Dermis blood vessel endothelial cell (primary cell): ENCODE measurements at places on chromosomes 11 and 22. TPM values are rescaled to one million over a fixed set of nuclear protein-coding genes. Genes with fewer than 3 reads are reported as not detected.
A peak's percentile ranks its signal among the peaks of the same experiment; 100 is the strongest.

Gene OR10D3
- total RNA-seq = not detected in 2 replicates

Gene MIOX
- not detected in 2 replicates for total RNA-seq

Gene C11orf87
- total RNA-seq = not detected in 2 replicates

Gene SLC29A2
- total RNA-seq = 1.2 and 2.3 TPM in 2 replicates

Gene RIMBP3B
- total RNA-seq = 0.09 and 0.34 TPM in 2 replicates

Gene PKDREJ
- total RNA-seq = under 0.01 TPM in 1 of 2 replicates, not detected in the other

Gene POTEH
- not detected in 2 replicates for total RNA-seq

Gene ADAMTS15
- total RNA-seq = 2.7 and 4.6 TPM in 2 replicates

Gene STX5
- total RNA-seq = 34.4 and 36.8 TPM in 2 replicates

Gene IFITM1
- total RNA-seq = 0.37 and 3.4 TPM in 2 replicates

GRCh38 chr22:37556710-37557109 is 3.6 kb upstream of the CDC42EP1 start:
- no peak for DNase-seq

DNA sequence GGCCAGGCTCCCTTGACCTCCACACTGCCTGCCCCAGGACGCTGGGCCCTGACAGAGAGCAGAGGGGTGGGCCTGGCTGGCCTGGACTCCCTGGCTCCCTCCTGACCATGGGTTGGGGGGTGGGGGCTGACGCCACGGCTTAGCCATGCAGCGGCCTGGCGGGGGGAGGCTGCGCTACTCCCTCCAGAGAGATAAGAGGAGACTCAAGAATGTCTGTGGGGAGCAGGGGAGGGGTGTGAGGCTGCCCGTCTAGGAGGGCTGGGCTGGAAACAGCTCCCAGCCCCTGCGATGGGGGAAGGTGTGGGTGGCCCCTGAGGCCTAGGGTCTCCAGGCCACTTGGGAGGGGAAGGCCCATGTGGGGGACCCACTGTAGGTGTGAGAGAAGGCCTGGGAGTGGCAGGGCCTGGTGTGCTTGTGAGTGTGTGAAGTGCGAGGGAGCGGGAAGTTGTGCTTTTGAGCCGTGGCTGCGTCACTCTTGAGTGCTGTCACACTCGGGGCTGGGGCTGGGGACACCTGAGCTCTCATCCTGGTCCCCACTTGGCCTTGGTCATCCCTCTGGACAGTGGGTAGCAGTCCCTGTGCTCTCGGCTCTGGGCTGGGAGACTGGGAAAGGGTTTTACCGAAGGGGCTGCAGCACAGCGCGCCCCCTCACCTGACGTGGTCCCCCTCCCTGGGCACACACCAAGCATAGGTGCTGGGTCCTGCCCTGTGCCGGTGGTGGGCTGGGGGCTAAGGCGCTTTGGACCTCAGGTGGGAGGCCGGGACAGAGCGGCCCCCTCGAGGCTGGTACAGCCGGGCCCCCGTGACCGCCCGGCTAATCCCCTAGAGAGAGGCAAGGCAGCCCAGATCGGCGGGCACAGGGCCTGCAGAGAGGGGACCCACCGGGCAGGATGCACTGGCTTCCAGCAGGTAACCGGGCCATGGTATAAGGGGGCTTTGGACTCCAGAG is 2.4 kb downstream of the MYRF start:
- DNase-seq = no peak

- no peak for DNase-seq
These were observed 209.4 kb upstream of the NCAM1 start for GRCh38 chr11:112751772-112752171.

- DNase-seq = peak; percentile 88
These were observed 10.5 kb upstream of the MCHR1 start for GRCh38 chr22:40668611-40669411.

DNA sequence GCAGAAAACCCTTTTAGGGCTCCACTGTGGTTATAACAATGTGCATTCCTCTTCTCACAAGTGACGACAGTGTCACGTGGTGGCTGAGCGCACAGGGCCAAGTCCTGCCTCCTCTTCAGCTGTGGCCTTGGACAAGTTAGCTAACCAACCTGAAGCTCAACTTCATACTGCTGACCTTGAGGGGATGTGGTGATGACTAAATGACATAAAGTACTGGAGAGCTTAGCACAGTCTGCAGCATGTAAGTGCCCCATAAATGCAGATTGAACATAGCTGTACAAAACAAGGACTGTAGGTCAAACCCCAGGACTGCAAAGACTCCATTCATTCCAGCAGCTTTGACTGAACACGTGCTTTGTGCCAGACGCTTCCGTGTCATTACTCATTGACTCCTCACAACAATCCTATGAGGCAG is 20.1 kb upstream of the MRGPRX2 start:
- peak; percentile 94 for DNase-seq

GRCh38 chr11:26726960-26727359 is 5.1 kb upstream of the SLC5A12 start:
- no peak for DNase-seq

DNA sequence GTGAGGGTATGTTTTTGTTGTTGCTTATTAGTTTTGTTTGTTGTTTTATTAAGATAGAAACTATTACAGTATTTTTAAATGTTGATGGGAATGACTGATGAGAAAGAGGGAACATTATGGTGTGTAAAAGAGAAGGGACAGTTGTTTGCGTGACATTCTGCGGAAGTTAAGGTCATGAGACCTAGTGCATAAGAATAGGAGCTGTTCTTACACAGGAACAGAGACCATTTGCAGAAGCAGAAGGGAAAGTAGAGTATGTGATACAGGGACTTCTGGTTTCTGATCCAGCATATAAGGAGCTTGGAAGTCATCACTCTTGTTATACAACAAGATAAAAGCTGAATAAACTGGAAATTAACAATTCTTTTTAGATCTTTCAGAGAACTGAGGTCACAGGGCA is 299.2 kb upstream of the API5 start:
- DNase-seq = no peak

- DNase-seq = peak; percentile 43
These were observed 22.0 kb downstream of the TRAF6 start for GRCh38 chr11:36488096-36488495.

- no peak for DNase-seq
These were observed 16.3 kb downstream of the GRAP2 start for GRCh38 chr22:39917197-39917643.

DNA sequence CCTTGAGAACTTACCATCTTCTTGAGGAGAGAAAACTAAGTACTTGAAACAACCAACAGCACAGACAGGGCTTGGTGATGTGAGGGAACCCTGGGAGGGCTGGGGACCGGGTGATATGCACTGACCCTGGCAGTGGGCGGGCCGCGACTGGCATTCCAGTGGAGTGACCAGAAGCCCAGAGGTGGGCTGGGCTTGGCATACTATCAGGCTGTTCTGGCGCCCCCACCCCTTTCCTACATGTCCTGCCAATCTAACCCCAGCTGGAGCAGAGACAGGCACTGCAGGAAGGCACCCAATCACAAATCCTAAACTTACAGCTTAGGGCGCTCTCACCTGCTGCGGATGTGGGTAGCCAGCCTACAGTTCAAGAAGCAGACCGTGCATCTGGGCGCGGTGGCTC is 54.0 kb upstream of the GCAT start:
- no peak for DNase-seq

DNA sequence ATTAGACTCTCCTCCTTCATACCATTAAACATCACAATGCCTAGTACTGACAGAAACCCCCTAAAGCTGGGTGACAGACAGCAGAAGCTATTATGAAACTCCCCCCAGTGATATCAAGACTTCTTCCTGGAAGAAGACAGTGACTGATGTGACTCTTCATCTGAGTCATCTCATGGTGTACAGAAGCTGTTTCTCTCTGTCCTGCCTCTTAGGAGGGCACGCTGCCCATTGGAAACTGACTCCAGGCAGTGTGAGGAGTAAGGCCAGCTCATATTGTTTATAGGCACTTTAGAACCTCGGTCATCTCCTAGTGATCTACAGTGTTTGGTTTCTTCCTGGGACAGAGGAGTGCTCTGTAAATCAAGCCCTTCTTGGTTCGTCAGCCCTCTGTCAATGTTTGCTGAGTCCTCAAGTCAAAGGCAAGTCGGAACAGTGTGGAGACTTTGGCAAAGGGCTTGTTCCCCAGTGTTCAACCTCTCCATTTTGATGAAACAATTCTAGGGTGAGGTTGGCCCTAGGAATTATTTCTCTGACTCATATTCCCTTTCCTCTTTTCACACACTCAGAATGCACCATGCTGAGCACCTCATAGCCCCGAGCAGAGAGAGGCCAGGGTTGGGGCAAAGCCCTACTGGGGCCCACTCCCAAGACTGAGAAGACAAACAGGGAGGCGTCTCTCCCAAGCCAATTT is 172.5 kb upstream of the TMEM45B start:
- no peak for DNase-seq

DNA sequence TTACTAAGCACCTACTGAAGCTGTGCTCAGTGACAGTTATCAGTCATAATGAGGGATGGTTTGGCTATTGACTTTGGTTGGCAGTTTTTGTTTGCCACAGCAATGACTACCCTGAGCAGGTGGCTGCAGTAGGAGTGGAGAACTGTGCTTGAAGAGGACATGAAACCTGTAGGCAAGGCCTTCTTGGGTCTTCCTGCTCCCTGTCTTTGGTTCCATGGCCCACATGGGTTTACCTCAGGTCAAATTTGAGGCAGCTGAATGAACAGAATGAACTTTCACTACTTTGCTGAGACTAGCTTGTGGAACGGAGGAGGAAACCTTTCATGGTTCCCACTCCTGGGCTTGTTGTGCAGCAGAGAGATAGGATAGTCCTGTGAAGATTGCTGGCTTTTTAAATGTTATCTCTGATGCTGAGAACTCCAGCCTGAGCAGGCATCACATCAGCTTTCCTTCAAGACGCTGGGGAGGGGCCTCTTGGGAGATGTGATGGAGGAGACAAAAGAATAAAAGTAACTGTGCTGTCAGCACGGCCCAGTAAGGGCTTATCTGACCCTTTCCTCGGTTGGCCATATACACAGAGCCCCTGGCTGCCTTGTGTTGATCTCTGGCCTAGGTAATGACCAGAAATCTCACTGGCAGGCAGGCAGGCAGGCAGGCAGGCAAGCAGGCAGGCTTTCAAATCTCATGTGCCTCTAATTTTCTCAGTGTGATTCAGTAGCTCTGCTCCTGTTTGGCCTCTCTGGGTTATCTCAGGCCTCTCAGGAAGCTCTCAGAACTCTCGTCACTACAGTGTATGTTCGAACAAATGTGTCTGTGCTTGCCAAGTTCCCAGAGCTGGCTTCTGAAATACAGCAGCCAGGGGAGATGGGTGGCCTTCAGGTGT is 12.0 kb downstream of the STIM1 start:
- peak; percentile 82 for DNase-seq

DNA sequence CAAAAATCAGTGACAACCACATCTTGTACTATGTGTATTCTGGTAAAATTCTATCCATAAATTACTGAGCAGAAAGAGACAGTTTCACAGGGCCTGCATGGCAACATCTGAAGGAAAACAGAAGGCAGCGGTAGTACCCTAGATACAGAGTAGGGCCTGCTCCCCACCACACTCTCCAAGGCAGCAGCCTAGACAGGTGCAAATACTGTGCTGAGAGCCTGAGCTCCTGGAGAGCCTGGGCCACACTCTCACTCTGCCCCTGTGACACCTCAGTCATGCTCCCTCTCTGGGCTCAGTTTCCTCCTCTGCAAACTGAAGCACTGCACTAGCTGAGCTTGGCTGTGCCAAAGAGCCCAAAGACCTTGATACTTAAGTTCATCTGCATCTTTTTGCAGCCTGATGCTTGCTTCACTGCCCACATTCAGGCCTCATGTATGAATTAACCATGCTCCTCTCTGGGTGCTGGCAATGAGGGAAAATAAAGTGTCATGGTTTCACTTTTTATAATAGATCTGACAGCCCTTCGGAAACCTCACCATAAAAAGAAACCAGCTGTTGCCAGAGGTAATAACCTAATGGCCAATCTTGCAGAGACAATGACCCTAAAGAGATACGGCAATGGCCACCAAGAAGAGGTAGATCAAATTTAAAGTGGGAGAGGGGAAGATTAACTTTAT is 104.7 kb downstream of the PLEKHA7 start:
- DNase-seq = no peak

DNA sequence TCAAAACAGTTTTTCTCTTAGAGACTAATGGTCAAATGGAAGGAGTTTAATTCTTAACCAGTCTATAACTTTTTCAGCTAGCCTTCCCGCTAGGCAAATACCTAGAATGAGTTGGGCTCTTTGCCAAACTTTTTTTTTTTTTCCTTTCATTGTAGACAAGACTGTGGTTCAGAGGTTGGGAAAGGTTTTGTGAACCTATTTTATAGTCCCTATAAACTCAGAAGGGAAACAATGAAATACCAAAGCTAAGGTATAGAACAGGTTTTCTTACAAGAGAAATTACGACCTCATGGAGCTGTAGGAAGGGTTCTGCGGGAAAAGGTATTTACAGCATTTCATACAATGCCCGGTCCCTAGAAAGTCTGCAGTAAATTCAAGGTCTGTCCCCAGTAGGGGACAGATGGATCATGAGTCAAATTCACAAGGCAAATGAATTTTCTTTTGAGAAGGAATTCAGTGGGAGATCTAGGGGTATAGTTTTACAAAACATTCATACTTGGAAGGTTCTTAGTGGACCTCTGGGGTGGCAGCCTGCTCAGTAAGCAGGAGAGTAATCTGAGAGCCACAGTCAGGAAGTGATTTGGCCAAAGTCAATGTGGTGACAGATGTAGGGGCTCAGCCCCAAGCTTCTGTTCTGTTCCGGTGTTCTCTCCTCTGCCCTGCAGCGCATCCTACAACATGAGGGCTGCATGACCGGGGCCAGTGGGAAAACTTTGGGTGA is 146.8 kb downstream of the DBX1 start:
- DNase-seq = peak; percentile 61

GRCh38 chr11:15638386-15638787 is 523.7 kb downstream of the INSC start:
- no peak for DNase-seq

GRCh38 chr22:48450188-48450825 is 1377.4 kb downstream of the BRD1 start:
- no peak for DNase-seq

DNA sequence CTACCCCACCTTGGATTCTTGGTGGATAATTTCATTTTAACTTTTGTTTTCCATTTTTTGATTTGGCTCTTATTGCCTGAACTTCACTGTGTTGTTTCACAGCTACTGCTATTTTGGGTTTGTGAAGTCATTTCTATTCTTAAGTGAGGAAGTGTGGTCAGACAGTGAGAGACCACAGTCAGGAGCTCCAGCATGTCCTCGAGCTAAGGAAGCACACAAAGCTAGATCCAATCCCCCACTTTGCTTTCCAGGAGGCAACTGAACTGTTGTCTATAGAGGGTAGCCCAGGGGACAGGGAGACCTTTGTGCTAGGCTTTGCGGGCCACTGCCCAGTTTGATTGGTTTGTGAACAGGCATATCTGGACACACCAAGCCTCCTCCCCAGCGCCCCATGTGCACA is 251.8 kb upstream of the KIRREL3 start:
- no peak for DNase-seq

- no peak for DNase-seq
These were observed 22.0 kb upstream of the TFIP11 start for GRCh38 chr22:26534171-26534855.

GRCh38 chr22:32475468-32476010 is 928 bp downstream of the FBXO7 start:
- no peak for DNase-seq

GRCh38 chr11:78898266-78898775 is 323.7 kb upstream of the NARS2 start:
- no peak for DNase-seq

DNA sequence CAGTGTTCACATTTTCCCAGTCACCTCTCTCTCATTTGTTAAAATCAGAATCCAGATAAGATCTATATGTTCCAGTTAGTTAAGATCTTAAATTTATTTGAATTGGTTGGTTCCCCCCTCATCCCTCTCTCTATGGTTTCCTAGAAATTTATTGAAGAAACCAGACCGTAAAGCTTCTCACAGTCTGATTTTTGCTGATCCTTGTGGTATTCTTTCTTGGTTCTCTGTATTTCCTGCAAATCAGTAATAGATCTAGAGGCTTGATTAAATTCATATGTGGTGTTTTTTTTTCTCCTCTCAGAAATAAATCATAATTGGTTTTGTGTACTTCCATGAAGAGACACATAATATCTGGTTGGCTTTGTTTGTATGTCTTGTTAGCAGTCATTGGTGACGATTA is 147.5 kb downstream of the TMEM135 start:
- DNase-seq = no peak
